SK-N-SH (cell line): ENCODE measurements at places on chromosomes 3 and 15. TPM values are rescaled to one million over a fixed set of nuclear protein-coding genes. Genes with fewer than 3 reads are reported as not detected.

GRCh38 chr3:119388577-119388976, 74.8 kb downstream of the TMEM39A start:
- DNase-seq = peak; percentile 38

SOX14 gene
- not detected in 2 replicates for polyA plus RNA-seq

LPP gene
- 6.6 and 9.3 TPM in 2 replicates for polyA plus RNA-seq

GRCh38 chr3:41768363-41768762, 193.5 kb downstream of the ULK4 start:
- no peak for DNase-seq

- DNase-seq = no peak
These were observed 596.6 kb upstream of the NR2F2 start for GRCh38 chr15:95733931-95734330.

- DNase-seq = no peak
These were observed 76.2 kb downstream of the TRIM42 start for GRCh38 chr3:140753865-140754754.

- no peak for DNase-seq
These were observed 40.4 kb upstream of the C15orf39 start for GRCh38 chr15:75161106-75161916.

GRCh38 chr3:43693594-43693993, 2.9 kb downstream of the ABHD5 start:
- DNase-seq = no peak

PDCD7 gene
- 15.3 and 17.5 TPM in 2 replicates for polyA plus RNA-seq

- DNase-seq = peak; percentile 68
These were observed 1.5 kb downstream of the IGF2BP2 start for GRCh38 chr3:185823078-185824044.

GRCh38 chr3:52388348-52388821, 56.5 kb downstream of the SEMA3G start:
- no peak for DNase-seq

DNA sequence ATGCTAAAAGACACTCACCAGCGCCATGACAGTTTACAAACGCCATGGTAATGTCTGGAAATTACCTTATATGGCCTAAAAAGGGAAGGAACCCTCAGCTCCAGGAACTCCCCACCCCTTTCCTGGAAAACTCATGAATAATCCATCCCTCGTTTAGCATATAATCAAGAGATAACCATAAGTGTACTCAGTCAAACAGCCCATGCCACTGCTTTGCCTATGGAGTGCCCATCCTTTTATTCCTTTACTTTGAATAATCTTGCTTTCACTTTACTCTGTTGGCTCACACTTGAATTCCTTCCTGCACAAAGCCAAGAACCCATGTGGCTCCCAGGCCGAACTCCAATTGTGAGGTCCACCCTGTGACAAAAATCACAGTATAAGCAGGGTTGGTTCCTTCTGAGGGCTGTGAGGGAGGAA, 19.1 kb upstream of the FSTL1 start:
- DNase-seq = no peak

DNA sequence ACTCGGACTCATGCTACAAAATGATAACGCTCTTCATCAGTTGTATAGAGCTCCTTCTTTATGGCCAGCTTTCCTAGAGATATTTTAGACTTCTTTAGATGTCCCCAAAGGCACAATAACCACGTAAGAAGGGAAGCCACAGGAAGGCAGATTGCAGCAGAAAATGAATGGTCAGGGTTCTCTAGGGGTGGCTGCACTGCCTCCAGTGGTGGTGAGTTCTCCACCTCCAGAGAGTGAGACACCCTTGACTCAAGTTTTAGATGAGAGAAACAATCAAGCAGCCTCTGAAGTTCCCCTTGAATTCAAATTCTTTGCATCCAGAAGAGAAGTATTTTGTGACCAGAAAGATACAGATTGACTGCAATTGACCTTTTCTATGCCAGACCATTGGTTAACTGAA, 191.5 kb downstream of the TP63 start:
- DNase-seq = no peak
